ENCODE measurements at places on chromosomes 7 and 10.

- peaks cover 12% of the 10 kb centered on the region for H3K4me1 ChIP-seq
- H3K4me3 ChIP-seq = no peak overlapping the region
- H3K27me3 ChIP-seq = no peaks in the 10 kb centered on the region
Observed at GRCh38 chr10:117268258-117268657, 27.3 kb downstream of the SLC18A2 start.

DNA sequence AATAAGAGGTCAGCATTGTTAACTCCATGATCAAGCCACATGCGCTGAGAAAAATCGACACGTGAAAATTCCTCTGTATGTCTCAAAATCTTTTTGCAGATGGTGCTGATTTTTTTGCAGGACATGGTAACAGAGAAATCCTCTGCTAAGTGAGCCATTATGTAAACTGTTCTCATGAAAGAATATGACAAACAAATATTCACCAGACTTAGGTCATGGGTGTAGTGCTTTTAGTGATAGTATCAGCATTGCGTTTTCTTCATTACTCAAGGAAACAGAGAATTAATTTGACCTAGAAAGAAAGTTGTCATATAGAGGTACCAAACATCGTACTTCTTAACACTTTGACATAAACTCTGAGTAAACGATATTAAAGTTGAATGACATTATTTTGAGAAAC is 34.7 kb downstream of the ADRB1 start:
- no peaks in the 10 kb centered on the region for H3K36me3 ChIP-seq
- DNase-seq = no peak
- no peaks in the 10 kb centered on the region for H3K27me3 ChIP-seq

DNA sequence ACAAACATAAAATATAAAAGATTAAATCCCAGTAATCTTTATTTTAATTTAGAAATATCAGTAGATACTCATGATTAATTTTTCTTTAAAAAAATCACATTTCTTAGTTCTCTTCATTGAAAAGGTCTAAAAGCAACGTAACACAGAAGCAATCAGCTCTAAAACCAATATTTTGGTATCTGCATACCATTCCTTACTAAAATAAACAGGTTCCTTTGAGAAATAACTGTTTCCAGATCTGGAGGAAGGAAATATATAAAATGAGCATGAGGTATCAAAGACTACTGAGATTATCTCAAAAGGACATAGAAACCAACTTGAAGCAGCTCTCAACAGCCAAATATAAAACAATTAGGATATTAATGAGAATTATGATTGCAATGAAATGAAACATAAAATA is 301.0 kb upstream of the GNAI1 start:
- no peak overlapping the region for H3K4me3 ChIP-seq
- H3K36me3 ChIP-seq = no peaks in the 10 kb centered on the region
- no peaks in the 10 kb centered on the region for H3K4me1 ChIP-seq
- H3K27me3 ChIP-seq = no peaks in the 10 kb centered on the region
- no peak for DNase-seq

GRCh38 chr7:46153951-46154787 is 233.1 kb upstream of the IGFBP3 start:
- peaks cover 37% of the 10 kb centered on the region for H3K4me1 ChIP-seq
- peak; percentile 55 for DNase-seq
- H3K4me3 ChIP-seq = no peak overlapping the region
- H3K27ac ChIP-seq = peak overlapping the region; percentile 91
- no peaks in the 10 kb centered on the region for H3K27me3 ChIP-seq

GRCh38 chr7:145957160-145957890 is 159.3 kb upstream of the CNTNAP2 start:
- no peak overlapping the region for H3K27ac ChIP-seq
- H3K4me3 ChIP-seq = no peak overlapping the region
- no peaks in the 10 kb centered on the region for H3K27me3 ChIP-seq
- no peaks in the 10 kb centered on the region for H3K36me3 ChIP-seq

GRCh38 chr7:23246555-23246954 is at the start of gene GPNMB:
TSS of gene GPNMB (plus strand) at chr7:23246775. CDS start at chr7:23246858, 83 bp downstream.
- no peak within 1 kb of the TSS for H3K27ac ChIP-seq
- DNase-seq = peak; percentile 77
- no peaks in the 10 kb centered on the region for H3K36me3 ChIP-seq
- 0 out of 2 replicates have a peak, but pooled peaks cover 9% of the 10 kb centered on the region for H3K27me3 ChIP-seq

DNA sequence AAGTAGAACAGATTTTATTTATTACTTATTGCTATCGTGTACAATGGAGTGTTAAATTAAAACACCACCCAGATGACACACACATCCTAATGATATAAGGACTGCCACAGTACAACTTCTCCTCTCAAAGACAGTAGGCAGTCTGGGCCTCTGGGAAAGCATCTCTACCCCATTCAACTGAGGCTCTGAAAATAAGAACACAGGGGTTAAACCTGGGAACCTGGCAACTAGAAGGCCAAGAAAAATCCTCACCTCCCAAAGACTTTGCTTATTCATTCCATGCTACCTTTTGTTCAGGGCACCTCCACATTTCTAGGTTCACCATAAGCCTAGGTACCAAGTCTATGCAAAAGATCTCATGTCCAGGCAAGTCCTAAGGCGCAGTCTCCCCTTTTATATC is 125.4 kb upstream of the FEZF1 start:
- H3K27me3 ChIP-seq = no peaks in the 10 kb centered on the region
- H3K4me1 ChIP-seq = no peaks in the 10 kb centered on the region
- no peak overlapping the region for H3K27ac ChIP-seq
- H3K4me3 ChIP-seq = no peak overlapping the region
- no peaks in the 10 kb centered on the region for H3K36me3 ChIP-seq

All from PC-9 (cell line).